ENCODE measurements at places on chromosomes 13 and 19.
A peak's percentile ranks its signal among the peaks of the same experiment; 100 is the strongest.

DNA sequence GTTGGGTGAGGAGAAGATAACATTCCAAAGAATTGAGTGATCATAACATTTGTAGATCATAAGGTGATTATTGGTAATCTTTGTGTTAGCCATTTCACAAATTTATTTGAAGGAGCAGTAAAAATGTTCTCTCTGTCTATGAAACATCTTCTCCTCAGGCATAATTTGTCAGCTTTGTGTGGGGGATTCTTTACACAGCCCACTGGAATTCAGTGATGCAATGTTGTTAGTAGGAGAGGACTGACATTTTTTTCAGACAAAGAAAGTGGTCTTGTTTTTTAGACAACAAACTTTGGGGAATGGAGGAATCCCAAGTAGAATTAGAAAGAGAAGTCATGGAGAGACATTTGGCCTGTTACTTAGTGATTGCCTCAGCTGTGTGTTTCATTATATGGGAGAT is 100.3 kb downstream of the ITGBL1 start:
- DNase-seq = peak; percentile 57

DNA sequence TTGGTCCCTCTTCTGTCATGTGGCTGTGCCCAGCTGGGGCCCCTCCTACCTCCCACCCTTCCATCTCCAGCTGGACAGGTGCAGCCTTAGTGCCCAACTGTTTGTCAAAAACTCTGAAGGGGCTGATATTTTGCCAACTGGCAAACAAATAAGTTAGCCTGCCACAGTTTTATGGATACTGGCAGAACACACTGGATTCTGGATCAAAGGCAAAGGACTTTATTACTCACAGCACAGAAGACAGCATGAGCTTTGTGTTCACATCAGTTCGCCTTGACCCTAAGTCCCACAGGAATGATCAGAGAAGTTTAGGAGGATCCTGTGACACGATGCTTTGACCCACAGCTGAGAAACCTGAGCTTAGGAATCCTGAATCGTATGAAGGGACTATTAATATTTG is 16.4 kb downstream of the KLK2 start:
- DNase-seq = no peak

DNA sequence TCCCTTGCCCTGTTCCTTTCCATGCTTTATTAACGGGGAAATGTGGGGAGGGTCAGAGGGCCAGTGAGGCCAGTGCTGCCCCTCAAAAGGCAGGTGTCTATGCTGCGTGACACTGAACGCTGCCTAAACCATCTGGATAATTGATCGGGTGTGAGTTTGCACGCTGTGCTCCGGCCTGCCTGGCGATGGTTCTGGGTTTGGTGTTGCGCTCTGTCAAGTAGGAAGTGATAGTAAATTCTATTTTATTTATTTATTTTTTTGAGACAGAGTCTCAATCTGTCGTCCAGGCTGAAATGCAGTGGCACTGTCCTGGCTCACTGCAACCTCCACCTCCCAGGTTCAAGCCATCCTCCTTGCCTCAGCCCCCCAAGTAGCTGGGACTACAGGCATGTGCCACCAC is 86.5 kb downstream of the ATP11A start:
- DNase-seq = no peak

- peak; percentile 97 for DNase-seq
Measured at GRCh38 chr13:50589139-50589538, 254.4 kb downstream of the DLEU7 start.

- DNase-seq = no peak
Measured at GRCh38 chr13:110498327-110498726, 63.2 kb downstream of the RAB20 start.

- DNase-seq = no peak
Measured at GRCh38 chr13:112113851-112114250, 46.9 kb downstream of the SOX1 start.

DNA sequence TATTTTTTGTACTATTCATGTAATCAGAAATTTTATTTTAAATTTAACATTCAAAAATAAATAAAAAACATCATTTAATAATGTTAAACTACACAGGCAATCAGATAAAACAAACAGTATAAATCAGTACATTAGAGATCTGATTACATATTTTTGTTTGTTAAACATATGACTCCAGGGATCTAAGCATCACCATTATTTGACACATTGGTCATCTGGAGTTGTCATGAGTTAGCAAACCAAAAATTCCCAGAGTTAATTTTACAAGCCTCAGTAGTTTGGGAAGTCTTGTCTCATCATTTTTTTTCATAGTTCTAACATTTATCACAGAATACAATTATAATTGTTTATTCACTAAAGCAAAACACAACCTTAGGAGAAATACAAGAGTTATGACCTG is 770.8 kb upstream of the SLITRK6 start:
- DNase-seq = no peak

GRCh38 chr13:52749419-52749818 is 9.8 kb upstream of the CNMD start:
- no peak for DNase-seq

DNA sequence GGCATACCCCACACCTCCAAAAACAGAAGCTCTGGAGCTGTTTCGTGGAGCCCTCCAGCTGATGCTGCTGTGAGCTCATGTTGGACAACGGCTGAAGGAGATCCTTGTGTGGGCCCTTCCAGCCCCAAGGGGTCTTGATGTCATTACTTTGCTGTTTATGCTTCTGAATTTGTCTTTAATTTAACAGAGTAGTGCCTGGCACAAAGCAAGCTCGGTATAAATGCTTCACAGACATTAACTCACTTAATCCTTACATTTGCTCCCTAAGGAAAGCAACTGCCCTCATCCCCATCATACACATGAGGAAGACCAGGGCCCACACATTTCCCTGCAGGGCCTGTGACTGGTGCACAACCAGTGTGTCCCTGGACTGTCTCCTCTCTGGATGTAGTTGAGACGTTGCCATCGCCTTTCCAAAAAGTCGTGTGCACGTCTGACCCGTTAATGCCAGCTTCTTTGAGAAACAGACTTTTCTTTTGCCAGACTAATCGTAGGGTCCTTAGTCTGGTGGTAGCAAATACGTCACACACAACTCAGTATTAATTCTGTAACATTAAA is 7.6 kb downstream of the COL4A1 start:
- DNase-seq = no peak

DNA sequence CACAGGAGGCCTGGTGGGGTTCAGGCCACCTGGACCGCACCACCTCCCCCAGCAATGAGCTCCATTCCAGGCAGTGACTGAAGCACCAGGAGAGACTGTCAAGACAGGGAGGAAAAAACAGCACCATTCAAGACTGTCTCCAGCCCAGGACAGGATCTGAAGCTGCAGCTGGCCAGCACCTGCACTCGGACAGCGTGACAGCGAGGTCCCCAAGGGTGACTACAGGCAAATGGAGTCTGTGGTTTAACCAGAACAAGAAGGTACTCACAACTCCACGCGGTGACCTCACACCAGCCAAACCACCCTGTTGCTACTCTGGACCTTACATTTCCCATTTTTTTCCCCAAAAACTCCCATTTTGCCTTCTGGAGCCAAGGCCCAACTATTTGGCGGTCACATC is 9.8 kb downstream of the MED26 start:
- DNase-seq = no peak

GRCh38 chr19:10104665-10105508 is 1.3 kb upstream of the PPAN start:
- no peak for DNase-seq

GRCh38 chr13:40052954-40053353 is 397.5 kb downstream of the COG6 start:
- DNase-seq = no peak

DNA sequence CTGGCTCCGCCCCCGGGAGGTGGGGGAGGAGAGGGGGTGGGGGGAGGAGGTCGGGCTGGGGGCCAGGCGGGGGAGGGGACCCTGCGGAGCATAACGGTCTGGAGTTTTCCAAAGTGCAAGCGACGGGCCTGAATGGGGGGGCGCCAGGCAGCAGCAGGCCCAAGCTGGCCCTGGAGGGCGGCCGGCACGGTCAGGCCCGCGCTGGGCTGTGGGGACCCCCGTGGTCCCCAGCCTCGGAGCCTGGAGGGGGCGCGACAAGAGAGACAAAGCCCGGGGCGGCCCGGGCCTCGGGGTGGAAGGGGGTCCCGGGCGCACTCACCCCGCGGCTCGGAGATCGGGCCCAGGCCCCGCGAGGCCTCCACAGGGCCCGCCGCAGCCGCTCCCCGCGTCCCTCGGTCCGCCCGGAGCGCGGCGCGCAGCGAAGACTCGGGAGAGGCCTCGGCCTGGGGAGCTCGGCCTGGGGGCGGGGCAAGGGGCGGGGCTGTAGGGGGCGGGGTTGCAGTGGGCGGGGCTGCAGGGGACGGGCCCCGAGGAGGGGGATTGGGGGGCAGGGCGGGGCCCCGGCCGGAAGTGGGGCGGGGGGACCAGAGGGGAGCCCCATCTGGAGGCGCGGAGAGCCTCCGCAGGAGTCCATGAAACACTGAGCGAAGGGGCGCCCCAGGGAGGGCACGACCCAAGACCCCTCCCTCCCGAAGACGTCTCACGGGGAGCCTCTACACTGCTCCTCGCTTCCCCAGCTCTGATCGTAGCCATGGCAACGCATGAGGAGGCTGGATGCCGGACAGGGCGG is 47.6 kb downstream of the PTPRS start:
- DNase-seq = peak; percentile 72

DNA sequence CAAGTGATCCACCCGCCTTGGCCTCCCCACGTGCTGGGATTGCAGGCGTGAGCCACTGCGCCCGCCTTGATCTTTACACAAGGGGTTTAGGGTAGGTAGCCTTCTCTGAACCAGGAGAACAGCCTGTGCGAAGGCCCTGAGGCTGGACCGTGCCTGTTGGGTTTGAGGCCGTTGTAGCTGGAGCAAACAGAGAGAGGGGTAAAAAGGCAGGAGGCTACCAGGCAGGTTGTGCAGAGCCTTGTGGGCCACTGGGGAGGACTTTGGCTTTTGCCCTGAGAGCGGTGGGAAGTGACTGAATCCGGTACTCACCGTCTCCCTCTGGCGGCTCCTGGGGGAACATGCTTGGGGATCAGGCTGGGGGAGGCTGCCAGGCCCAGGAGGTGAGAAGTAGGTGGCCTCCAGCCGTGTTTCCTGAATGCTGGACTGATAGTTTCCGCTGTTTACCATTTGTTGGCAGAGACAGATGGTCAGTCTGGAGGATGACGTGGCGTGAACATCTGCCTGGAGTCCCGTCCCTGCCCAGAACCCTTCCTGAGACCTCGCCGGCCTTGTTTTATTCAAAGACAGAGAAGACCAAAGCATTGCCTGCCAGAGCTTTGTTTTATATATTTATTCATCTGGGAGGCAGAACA is 24.6 kb downstream of the SPC24 start:
- DNase-seq = peak; percentile 84

DNA sequence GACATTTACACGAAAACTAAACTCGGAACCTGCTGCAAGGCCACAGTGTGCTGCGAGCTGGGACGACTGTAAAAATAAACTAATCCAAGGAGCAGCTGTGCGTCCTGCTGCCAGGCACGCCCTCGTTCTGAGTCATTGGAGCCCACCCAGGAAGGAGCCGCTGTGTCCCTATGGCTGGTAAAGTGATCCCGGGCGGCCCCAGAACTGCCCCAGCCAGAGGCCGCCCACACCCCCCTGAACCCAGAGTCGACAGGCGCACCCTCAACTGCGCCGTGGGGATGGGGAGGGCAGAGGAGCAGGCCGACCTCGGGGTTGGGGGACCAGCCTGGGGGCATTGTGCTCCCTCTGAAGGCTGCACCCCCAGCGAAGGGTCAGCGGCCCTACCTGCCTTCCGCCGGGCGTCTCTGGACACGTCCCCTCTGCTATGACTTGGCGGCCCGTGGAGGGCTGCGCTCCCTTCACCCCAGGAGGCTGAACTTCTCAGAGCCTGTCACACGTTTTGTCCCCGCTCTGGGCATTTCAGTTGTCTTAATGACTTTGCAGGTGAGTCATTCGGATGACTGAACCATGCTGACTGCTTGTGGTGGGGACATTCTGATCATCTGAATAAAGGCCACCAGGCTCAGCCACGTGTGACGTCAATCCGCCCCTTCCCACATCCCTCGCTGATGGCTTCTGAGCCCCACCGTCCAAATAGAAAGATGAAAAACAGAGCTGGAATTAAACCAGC is 42.7 kb downstream of the ADPRHL1 start:
- peak; percentile 91 for DNase-seq

DNA sequence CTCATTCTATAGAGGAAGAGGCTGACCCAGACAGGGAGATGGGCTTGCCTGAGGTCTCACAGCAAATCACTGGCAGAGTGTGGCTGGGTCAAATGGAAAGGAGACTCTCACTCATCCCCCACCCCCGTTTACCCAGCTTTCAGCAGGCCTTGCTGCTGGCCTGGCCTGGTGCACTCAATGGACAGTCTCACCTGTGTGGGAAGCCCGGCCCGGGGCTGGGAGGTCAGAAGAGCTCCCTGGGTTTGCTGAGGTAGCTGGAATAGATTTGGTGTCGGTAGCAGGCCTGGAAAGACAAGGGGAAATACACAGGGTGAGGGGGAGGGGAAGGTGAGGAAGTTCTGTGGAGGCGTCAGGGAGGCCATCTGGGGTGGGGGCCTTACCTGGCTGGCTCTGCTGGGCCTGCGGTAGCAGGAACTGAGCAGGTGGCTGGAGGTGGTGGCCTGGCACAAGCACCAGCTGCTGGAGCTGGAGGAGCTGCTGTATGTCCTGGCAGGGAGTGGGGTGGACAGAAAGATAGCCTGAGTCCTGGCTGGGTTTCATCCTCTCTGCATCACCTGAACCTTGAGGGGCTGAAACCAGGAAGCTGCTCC is 23.5 kb downstream of the ZNF574 start:
- no peak for DNase-seq

- DNase-seq = no peak
Measured at GRCh38 chr19:40422748-40423566, 2.8 kb downstream of the SERTAD1 start.

GRCh38 chr13:37618554-37618953 is 20.0 kb upstream of the POSTN start:
- DNase-seq = peak; percentile 72

GRCh38 chr19:18906605-18907519 is 10.9 kb upstream of the CERS1 start:
- DNase-seq = no peak

DNA sequence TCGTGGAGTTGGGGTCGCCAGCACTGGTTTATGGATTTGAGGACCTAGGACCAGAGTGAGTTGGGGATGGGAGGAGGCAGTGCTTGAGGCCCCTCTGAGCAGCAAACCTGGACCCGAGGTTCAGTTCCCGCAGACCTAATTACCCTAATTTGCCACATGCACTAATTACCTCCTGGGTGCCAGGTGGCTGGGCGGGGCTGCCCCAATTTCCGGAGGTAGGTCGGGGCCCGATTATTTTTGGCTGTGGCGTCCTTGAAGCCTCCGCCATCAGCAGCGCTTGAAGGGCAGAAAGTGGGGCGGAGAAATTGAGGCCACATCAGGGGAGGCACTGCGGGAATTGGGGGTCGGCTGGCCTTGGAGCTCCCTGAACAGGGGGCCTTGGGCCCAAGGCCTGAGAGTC is 5.9 kb upstream of the HOMER3 start:
- DNase-seq = no peak

- peak; percentile 58 for DNase-seq
Measured at GRCh38 chr19:18832306-18833140, 764 bp downstream of the UPF1 start.

GRCh38 chr19:14782626-14783409 is 4.5 kb upstream of the ADGRE2 start:
- no peak for DNase-seq

DNA sequence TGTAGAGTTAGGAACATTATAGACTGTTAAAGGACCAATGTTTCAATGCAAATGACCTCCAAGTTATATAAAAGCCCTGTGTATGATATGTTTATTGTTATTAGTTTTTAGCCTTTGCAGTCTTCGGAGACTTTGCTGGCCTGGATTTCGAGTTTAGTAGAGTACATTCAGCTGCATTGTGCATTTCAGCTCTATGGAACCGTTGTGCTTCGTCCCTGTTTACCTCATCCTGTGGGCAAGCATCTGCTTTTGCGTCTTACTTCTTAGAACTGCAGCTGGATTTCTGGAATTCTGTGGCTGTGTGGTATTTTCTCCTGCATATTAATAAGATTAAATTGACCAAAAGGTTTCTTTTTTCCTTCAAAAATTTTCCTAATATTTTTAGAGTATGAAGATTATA is 138.6 kb downstream of the KCNRG start:
- DNase-seq = no peak

Measured in foreskin fibroblast (primary cell).